ENCODE measurements at places on chromosomes 16 and 17.

DNA sequence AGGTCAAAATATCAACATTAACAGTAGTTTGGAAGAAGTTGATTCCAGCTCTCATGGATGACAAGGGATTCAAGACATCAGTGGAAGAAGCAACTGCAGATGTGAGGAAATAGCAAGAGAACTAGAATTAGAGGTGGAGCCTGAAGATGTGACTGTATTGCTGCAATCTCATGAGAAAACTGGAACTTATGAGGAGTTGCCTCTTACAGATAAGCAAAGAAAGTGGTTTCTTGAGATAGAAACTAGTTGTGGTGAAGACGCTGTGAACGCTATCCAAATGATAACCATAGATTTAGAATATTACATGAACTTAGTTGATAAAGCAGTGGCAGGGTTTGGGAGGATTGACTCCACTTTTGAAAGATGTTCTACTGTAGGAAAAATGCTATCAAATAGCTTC lies 67.8 kb downstream of the GOSR1 start:
- DNase-seq, result no peak

- no peak for DNase-seq
Measured at GRCh38 chr17:12768255-12768654, 21.0 kb upstream of the ARHGAP44 start.

GRCh38 chr16:88195911-88196465 lies 186.8 kb upstream of the ZNF469 start:
- DNase-seq, result no peak

DNA sequence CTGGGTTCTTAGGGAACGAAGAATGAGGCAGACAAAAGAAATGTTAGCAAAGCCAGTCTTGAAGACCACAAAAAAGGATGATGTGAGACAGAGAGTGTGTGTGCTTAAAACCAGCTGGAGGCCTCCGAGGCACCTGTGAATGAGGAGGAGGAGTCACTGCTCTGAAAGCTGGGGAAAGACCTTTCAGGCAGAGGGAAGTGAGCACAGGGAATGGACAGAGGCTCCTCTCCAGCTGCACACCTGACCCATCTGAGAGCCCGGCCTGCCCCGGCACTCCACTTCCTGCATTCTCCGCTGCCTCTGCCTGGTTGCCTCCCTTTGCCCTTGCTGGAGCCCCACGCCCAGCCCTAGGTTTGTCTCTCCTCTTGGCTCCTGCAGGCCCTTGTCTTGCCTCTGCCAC lies 55.2 kb upstream of the SREBF1 start:
- DNase-seq, result peak; percentile 37

- no peak for DNase-seq
Measured at GRCh38 chr16:3388325-3388724, 12.5 kb downstream of the ZSCAN32 start.

GRCh38 chr17:81834831-81835267 lies at the start of gene PPP1R27:
PPP1R27 (minus strand) TSS chr17:81835050; CDS start chr17:81834953, 97 bp downstream.
- DNase-seq, result no peak

DNA sequence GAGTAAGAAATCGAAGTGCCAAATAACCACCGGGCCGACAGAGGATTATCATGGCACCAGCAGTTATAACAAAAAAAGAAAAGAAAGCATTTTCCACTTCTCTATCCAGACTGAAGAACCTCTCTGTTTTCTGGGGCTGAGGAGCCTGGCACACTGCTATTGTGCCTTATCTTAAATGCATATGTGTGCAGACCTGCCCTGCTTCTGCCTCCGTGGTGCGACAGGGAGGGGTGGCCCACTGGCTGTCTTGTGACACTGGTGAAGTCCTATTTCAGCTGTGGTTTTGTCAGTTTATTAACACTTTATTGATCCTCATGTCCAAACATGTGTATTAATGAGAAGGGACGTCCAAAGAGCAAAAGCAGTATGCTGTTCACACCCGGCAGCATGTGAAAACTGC lies 55.4 kb downstream of the CDK5R1 start:
- no peak for DNase-seq

- DNase-seq, result peak; percentile 52
Measured at GRCh38 chr17:63442549-63443035, 3.5 kb downstream of the CYB561 start.

DNA sequence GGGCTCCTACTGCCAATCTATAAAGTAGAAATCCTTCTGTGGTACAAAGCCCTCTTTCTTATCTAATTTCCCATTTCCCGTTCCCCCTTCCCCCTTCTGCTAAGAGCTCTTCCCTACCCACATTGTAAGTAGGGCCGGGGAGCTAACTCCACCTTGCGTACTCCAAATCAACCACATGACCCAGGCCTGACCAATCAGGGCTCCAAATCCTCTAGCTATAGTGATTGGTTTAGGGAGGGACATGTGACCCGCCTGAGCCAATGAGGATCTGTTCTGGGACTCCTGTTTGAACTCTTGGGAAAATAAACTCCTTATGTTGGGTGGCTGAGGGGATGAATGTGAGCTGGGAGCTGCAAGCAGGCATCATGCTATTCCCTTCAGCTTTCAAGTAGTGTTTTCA lies 40.9 kb upstream of the MEOX1 start:
- DNase-seq, result no peak

GRCh38 chr16:74667255-74667700 lies 601 bp upstream of the RFWD3 start:
- peak; percentile 31 for DNase-seq

DNA sequence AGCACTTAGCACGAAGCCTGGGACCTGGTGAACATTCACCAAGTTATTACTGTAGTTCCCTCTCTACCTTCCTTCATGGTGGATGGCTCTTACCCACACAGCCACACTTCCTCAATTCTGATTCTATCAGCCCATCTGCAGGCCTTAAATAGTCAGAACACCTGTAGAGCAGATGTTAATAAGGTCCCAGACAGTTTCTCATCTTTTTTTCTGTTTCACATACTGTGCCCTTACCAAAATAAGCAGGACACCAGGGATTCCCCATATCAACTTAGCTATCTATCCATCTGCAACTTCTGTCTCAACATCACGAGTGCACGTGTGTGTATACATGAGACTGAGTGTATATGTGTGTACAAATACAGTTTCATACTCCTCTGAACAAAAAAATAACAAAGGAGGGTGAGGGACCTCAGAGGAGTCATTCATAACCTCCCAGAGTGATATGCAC lies 2.8 kb downstream of the RECQL5 start:
- peak; percentile 70 for DNase-seq

DNA sequence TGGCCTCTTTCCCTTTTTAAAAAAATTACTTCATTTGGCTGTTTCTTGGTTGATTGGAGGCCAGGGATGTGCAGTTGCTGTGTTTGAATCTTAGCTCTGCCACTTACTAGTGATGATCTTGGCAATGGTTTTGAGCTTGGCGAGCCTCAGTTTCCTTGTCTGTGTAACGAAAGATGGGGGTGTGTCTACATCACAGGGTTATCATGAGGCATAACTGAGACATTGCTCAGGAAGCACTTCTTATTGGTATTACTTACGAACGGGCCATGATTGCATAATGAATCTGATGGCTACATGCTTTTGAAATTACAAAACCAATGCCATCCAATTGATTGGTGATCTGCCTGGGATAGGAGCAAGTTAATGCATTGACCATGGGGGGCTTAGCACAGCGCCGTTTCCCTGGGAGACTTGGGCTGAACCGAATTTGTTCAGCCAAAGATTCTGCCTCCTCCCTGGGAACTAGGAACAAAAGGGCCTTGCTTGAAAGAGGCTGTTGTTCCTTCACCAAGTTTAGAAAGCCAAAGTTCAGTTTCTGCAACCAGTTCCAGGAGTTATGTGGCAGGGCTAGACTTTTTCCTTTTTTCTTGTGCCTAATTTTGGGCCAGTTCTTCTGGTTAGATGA lies 21.9 kb downstream of the CMIP start:
- no peak for DNase-seq

GRCh38 chr17:68595986-68596385 lies 5.2 kb downstream of the FAM20A start:
- no peak for DNase-seq

DNA sequence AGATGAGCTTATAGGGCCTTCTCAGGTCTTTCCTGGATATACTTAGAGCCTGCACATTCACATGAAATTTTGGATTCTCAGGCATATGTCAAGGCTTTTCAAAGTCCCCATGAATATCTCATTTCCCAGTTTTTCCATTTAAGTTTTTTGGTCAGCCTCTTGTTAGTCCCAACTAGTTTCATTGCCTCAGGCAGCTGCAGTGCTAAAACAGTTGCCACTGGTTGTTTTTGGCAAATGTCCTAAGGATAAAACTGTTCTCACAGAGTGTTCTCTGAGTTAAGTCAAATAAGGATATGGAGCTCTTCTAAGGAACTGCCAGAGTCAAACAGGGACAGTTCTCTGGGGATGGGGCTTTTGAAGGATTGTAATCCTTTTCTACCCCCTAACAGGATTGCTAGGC lies 39.9 kb upstream of the ABCC11 start:
- no peak for DNase-seq

DNA sequence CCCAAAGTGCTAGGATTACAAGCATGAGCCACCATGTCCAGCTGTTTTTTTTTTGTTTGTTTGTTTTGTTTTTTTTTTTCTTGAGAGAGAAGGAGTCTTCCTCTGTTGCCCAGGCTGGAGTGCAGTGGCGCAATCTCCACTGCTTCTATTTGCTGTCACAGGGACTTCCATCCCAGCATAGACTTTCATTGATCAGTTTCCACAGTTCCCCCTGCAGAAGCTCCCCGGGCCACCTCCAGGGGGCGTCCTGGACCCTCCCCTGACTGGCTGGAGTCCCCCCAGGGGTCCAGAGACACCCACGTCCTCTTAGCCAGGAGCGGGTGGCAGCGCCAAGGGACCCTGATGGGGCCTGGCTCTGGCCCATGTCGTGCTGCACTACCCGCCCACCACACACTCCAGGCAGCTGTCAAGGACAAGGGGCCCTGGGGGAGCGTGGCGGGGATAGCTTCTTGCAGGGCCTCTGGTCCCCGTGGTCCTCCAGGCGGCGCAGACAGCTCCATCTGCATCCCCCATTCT lies 3.1 kb upstream of the NPW start:
- no peak for DNase-seq

GRCh38 chr17:64024215-64024654 lies 3.8 kb upstream of the ICAM2 start:
- no peak for DNase-seq

DNA sequence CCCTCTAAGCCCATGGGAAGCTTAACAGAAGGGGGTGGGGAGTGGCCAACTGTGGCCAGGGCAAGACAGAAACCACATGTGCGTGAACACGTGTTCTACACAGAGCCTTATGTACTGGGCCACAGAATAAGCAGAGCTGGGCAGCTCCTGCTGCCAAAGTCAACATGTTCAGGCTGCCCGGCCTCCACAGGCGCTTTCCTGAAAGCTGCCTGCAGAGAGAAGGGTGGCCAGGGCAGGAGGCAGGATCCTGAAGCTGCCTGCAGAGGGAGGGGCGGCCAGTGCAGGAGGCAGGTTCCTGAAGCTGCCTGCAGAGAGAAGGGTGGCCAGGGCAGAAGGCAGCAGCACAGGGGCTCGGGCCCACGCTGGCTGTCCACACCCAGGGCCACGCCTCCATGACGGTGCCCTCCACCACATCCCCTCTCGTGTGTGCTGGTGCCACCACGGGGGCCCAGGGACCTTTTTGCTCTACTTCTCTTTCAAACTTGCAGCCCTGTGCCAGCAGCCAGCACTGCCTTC lies 79.5 kb downstream of the ANKRD11 start:
- no peak for DNase-seq

GRCh38 chr16:58452640-58453039 lies 47.3 kb upstream of the NDRG4 start:
- DNase-seq, result no peak

- peak; percentile 84 for DNase-seq
Measured at GRCh38 chr17:19338031-19338990, 24.2 kb downstream of the B9D1 start.

DNA sequence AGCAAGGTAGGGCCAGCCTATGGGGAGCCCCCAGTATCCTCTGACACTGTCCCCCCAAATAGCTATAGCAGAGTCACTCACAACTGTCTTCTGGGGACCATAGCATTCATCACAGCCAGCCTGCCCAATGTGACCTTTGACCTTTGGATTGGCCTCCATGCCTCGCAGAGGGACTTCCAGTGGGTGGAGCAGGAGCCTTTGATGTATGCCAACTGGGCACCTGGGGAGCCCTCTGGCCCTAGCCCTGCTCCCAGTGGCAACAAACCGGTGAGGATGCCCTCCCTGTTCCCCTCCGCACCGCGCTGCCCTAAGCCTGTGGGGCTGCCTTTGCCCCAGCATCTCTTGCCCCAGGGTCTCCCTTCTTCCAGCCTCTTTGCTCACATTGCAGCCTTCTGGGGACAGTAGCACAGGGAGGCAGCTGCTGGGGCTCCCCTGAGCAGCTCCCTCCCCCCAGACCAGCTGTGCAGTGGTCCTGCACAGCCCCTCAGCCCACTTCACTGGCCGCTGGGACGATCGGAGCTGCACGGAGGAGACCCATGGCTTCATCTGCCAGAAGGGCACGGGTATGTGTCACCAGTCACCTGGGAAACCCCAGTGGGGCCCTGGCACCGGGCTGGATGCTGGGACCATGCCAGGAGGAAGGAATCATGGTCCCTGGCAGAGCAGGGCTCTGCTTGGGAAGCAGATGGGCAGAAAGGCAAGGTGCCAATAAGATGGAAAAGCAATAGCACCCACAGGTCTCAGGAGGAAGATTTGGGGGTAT lies 61.1 kb downstream of the MRC2 start:
- DNase-seq, result no peak

DNA sequence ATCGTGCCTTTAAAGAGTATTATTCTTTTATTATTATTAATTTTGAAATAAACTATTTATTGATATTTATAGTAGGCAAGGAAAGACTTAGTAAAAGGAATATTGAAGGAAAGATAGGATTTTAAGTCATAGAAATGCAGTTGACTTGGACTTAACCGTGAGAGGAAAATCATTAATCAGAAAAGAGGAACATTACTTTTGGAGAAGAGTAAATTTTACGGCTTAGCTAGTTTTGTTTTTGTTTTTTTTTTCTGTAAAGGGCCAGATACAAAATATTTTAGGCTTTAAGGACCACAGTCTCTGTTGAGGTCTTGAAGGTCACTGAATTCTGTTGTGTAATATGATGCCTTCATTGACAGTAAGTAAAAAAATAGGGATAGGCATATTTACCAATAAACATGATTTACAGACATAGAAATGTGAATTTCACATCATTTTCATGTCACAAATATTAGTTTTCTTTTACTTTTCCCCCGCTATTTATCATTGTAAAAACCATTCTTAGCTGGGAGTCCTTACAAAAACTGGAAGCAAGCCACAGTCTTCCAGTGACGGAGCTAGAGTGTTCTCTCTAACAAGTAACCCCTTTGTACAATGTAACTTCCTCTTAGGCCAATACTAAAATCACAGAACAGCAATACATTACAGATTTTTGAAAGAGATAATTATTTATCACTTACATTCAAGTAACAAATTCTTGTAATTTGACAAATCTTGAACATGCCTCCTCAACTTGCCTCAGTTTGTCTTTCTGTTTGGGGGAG lies 2.3 kb upstream of the KCNJ16 start:
- no peak for DNase-seq

Measured in GM10248 (cell line).